ENCODE measurements at places on chromosomes 1 and 21.

DNA sequence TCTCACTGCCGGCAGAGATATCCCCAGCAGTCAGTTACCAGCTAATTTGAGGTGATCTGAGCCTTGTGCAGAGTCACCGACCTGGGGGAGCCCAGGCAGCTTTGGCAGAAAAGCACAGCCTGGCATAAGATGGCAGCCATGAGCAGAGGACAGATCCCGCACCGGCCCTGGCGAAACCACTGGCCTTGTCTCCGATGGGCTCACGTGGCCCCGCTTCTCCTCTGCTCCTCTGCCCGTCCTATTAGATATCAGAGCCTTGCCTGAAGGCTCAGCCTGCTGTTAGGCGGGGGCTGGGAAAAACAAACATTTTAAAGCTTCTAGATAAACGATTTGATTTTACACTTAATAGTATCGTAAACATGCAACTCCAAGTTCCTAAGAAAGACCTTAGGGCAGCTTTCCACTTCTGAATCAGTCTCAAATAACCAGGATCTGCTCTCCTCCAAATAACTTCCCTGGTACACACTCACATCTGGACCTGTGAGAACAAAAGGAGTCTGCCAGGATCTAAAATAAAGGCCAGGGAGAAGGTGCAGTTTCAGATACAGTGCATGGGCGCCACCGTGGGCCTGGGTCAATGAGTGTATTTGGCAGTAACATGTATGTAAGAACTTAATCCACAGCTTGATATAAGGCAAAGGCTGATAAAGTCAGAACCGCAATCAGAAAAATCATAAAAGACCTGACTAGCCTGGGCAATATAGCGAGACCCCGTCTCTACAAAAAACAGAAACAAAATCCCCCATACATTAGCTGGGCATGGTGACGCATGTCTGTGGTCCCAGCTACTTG, 10.0 kb downstream of the EDARADD start:
- no peaks in the 10 kb centered on the region for H3K4me1 ChIP-seq
- no peak overlapping the region for H3K27ac ChIP-seq

DNA sequence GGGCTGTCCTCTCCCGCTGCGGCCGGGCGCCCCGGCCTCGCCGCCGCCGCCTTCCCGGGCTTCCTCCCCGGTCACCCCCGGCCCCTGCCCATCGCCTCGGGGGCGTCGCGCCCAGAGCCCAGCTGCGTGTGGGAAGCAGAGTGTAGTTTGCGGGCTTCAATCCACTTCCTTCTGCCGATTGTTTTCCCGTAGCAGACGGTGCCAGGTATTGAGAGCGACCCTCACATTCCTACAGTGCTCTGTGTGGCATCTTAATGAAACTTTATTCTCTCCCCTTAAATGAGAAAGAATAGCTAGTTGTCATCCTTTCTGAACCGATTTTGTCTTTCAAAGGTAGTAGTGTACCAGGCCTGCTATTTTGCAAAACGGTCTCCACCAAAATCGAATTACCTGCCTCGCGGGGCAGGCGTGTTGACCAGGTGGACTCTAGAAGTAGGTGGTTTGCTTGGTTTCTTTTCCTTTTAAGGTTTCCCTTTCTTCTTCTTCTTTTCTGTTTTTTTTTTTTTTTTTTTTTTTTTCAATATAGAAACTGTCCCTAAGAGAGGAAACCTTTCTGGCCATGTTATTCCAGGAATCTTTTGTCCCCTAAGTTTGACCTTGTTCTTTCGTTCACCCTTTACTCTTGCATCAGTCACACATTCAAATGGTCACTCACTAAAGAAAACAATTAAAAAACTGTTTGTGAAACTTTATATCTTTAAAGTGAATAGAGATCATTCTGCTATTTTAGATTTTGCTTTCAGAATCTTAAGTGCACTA, 881 bp downstream of the USP25 start:
- DNase-seq, result no peak
- no peaks in the 10 kb centered on the region for H3K36me3 ChIP-seq
- H3K4me3 ChIP-seq, result peak overlapping the region; percentile 82
- H3K27me3 ChIP-seq, result no peaks in the 10 kb centered on the region

- H3K4me3 ChIP-seq, result no peak overlapping the region
- H3K4me1 ChIP-seq, result no peaks in the 10 kb centered on the region
- DNase-seq, result no peak
- no peak overlapping the region for H3K27ac ChIP-seq
Observed at GRCh38 chr1:160326418-160326817, 16.6 kb downstream of the COPA start.

DNA sequence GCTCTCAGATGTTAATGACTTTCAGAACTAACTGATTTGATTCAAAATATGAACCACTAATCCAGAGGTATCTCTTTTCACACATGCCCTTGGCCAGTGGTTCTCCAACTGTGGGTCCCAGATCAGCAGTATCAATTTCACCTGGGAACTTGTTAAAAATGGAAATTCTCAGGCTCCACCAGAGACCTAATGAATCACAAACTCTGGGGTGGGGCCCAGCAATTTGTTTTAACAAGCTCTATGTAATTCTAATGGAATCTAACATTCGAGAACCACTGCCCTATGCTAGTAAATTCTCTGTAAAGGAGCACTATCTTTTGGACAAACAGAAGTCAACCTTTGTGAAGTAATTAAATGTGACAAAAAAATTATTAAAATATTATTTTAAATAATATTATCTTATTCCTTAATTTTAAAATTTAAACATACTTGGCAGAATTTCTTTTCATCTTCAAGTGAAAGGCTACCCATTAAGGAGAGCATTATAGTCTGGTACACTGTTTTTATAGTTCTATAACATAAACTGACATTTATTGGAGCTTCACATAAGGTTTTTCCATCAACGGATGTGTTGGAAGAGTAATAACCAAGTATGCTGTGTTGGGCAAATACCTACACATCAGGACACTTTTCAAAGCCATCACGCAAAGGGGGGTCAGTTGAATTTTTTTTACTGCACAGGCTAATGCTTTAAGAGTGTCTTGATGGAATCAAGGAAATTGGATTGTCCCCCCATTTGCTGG, 130.4 kb downstream of the LHX4 start:
- no peaks in the 10 kb centered on the region for H3K27me3 ChIP-seq
- no peaks in the 10 kb centered on the region for H3K4me1 ChIP-seq
- no peaks in the 10 kb centered on the region for H3K36me3 ChIP-seq
- DNase-seq, result no peak
- H3K4me3 ChIP-seq, result no peak overlapping the region
- no peak overlapping the region for H3K27ac ChIP-seq

GRCh38 chr21:45408801-45409261, 3.9 kb downstream of the COL18A1 start:
- no peak overlapping the region for H3K27ac ChIP-seq
- H3K27me3 ChIP-seq, result no peaks in the 10 kb centered on the region
- no peaks in the 10 kb centered on the region for H3K36me3 ChIP-seq

- H3K4me1 ChIP-seq, result no peaks in the 10 kb centered on the region
- no peak overlapping the region for H3K27ac ChIP-seq
- no peaks in the 10 kb centered on the region for H3K27me3 ChIP-seq
Observed at GRCh38 chr1:114026797-114027196, 47.5 kb downstream of the OLFML3 start.

- H3K27me3 ChIP-seq, result no peaks in the 10 kb centered on the region
- no peak for DNase-seq
- no peaks in the 10 kb centered on the region for H3K36me3 ChIP-seq
- no peak overlapping the region for H3K4me3 ChIP-seq
Observed at GRCh38 chr1:2363847-2364513, 27.4 kb downstream of the MORN1 start.

DNA sequence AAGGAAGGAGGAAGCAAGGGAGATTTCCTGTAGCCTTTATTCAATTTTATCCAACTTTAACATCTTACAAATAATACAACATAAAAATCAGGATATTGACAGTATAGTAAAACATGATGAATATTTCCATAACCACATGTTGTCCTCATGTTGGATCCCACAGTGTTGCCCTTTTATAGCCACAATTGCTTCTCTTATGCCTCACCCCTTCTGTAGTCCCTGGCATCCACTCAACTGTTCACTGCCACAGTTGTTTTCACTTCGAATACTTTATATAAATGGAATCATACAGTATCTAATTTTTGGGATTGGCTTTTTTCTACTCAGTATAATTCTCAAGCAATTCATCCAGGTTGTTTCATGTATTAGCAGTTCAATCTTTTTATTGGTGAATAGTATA, 44.8 kb downstream of the SRSF11 start:
- DNase-seq, result no peak
- H3K27ac ChIP-seq, result no peak overlapping the region
- no peaks in the 10 kb centered on the region for H3K27me3 ChIP-seq
